ENCODE measurements at places on chromosomes 13 and 19. TPM values are rescaled to one million over a fixed set of nuclear protein-coding genes. Genes with fewer than 3 reads are reported as not detected.

CABP5 gene
- polyA plus RNA-seq, result 0.50 TPM

IGFLR1 gene
- 131 TPM for polyA plus RNA-seq

ZNF296 gene
- polyA plus RNA-seq, result 7.2 TPM

DNA sequence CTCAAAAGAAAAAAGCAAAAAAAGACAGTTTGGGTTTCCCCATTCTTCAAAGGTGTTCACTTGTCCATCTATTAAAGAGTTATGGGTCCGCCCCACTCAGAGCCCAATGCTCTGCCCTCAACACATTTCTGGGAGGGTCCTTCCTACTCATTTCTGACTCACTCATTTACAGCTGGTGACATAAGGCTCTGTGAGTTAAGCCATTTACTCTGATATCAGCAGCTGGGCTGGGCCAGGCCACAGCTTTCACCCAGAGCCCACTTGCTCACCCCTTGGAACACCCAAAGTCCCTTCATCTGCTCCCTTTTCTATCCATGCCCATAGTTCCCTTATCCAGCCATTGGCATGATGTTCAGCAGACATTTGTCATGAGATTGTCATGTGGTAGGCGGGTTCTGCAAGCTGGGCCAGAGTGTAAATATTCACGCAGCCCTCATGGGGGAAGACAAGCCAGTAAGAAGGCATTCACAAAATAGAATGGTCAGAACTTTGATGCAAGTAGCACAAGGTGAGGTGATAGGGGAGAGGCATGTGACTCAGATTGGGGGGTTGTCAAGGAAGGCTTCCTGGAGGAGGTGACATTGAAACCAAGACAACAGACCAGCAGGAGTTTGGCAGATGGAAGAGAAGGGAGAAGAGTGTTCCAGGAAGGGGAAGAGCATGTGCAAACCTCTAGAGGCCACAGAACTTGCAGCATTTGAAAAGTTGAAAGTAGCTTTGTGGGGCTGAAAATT, 5.9 kb downstream of the MAST1 start:
- DNase-seq, result no peak

DNA sequence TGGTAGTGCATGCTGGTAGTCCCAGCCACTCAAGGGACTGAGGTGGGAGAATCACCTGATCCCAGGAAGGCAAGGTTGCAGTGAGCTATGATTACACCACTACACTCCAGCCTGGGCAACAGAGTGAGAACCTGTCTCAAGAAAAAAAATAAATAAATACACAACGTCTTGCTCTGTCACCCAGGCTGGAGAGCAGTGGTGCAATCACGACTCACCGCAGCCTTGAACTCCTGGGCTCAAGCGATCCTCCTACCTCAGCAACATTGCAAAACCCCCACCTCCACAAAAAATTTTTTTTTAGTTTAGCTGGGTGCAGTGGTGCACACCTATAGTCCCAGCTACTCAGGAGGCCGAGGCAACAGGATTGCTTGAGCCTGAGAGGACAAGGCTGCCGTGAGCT, 8.8 kb downstream of the TPM4 start:
- no peak for DNase-seq

DNA sequence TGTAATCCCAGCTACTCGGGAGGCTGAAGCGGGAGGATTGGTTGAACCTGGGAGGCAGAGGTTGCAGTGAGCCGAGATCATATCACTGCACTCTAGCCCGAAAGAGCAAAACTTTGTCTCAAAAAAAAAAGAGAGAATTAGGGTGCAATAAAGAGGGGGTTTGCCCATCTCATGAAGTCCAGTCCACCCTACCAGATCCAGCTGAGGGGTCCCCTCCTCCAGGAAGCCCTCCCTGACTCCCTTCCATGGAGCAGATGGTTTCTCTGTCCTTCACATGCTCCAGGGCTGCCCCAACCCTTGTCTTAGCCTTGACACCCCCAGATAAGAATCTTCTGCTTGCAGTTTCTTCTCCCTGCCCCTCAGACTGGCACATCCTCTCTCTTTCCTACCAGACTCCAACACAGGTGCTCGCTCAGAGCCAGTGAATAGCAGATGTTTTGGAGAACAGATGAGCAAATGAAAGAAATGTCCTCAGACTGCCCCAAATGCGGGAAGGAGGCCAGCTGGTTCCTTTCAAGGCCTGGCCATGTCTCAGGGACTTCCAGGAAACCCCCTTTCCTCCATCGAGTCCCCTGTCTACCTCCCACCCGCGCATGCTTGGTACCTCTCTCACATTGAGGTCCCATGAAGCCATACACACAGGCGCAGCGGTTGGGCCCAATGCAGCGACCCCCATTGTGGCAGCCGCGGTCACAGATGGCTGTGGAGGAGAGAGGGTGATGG, 5.0 kb downstream of the FBN3 start:
- DNase-seq, result no peak

GRCh38 chr19:13887018-13887436, 10.1 kb downstream of the NANOS3 start:
- DNase-seq, result no peak

All from naive B cell (primary cell).